Activated CD4-positive, alpha-beta T cell treated with anti-CD3 and anti-CD28 coated beads, Interleukin-2, amount 50 U/mL, for 24 hours (primary cell): ENCODE measurements at places on chromosomes 3 and 15.

DNA sequence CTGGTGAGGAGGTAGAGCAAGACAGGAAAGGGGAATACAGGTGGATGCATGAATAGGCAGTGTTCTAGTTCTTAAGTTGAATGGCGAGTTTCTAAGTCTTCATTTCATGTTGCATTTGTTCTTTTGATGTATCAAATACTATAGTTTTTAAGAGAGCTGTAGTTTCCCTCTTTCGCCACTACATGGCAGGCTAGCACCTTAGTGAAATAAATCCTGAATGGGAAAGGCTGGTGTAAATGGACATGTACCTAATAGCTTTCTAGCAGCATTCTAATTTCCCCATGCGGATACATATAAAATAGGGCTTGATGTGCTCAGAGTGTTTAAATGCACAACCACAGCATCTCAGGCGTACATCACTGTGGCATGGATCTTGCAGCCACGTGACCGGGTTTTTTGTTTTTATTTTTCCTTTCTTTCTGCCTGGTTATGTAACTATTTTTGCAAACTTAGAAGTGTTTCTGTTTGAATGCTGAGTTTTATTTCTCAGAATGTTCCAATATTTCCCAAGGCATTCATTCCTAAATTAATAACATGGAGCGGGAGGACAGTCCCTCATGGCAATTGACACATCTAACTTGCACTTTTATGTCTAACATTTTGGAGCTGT lies 23.5 kb upstream of the CLN6 start:
- DNase-seq: no peak

GRCh38 chr3:17640466-17640865 lies 102.0 kb downstream of the TBC1D5 start:
- no peak for DNase-seq

GRCh38 chr3:188062216-188062615 lies 91.7 kb upstream of the LPP start:
- DNase-seq: no peak

DNA sequence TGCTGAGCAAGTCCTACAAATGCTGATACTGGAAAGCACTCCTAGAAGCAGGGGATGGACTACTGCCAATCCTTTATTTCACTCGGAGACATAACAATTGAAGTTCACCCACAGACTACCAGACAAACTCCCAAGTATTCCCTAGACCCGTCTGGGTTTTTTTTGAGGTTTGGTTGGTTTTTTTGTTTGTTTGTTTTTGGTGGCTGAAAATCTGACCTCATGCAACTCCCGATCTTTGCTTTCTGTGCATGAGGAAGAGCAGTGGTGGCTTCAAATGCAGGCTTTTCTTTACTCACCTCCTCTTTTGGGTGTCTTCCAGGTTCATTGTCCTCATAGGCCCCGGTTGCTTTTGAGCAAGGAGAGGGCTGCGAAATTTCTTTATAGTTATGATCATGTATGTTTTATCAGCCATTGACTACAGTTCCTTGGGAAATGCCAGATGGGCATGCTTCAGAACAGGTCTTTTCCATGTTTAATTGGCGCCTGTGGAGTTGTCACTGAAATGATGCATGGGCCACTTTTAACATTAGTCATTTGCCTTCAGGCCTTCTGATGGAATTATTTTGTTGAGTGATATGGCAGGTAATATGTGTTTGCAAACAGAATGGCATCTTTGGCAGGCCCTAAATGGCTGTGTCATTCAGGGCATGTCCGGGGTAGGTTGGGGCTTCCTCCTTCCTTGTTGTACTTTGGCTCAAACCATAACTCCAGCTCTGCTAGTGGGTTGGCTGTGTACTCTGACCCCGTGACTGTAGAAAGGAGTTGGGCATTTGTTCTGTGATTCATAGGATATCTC lies 81.3 kb upstream of the ZBED2 start:
- no peak for DNase-seq

DNA sequence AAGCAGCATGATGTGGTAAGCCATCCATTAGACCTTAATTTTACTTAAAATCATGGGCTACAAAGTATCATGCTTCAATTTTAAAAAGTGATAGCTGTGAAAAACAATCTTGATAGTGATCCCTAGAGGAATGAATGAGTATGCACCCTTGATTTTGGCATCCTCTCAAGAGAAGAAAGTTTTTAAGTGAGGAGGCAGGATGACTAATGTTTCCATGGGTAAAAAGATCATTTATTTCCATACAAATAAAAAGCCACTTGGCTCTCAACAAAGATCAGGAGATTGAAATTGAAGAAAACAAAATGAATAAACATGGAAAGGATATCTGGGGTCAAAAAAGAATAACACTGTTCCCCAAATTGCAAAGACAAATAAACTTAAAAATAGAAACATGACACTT lies 305.4 kb downstream of the MEX3B start:
- no peak for DNase-seq

GRCh38 chr3:197713477-197713822 lies 23.3 kb downstream of the RUBCN start:
- DNase-seq: no peak

- peak; percentile 35 for DNase-seq
Observed at GRCh38 chr3:13884851-13885703, 5.2 kb upstream of the WNT7A start.

DNA sequence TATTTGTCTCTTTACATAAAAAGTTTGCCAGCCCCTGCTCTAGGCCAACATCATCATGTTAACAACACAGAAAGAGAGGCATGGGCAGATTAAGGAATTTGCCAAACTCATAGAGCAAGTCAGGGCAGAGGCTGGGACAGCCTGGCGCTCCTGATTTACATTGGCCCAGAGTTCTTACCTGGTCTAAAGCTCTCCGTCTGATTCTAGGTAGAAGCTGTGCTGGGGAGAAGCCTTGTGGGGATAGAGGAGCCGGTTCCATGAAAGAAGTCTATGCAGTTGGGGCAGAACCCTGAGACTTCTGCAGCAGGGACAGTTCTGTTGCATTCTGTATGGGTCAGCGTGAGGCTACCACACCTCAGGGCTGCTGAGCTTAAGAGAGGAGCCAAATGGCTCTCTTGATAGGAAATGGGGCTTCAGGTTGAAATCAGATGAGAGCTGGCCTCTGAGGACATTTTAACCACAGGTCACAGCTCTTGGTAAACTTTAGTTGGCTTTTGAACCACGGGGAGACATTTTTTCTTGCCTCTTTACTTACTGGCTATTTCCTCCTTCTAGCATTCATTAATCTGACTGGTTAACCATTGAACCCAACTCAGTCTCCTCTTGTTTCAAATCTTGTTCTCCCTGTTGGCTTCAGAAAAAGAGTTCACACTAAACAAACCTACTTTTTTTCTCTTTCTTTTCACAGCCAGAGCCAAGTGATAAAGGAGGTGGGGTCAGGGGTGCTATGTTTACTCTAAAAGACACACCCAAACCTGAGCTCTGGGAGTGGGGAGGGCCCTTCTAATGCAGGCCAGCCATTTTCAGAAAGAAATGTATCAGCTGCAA lies 250.7 kb downstream of the OPA1 start:
- DNase-seq: no peak

DNA sequence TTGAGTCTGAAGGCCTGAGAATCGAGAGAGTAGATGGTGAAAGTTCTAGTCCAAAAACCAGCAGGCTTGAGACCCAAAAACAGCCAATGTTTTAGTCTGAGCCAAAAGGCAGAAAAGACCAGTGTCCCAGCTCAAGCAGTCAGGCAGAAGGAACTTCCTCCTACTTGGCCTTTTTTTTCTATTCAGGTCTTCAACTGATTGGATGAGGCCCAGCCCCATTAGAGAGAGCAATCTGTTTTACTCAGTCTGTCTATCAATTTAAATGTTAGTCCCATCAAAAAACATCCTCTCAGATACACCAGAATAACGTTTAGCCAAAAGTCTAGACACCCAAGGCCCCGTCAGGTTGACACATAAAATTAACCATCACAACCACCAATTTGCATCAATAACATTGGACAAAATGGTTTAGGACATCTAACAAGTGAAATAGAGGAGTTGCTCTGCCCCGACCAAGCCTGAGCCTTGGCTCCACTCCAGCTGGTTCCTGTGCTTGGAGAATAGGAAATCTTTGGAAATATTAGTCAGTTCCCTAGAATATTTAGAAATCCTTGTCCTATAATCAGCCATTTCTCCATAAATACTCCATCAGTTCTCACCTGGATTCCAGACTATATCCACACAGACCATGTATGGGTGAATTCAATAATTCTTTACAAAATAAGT lies 51.4 kb upstream of the LIPC start:
- DNase-seq: no peak

DNA sequence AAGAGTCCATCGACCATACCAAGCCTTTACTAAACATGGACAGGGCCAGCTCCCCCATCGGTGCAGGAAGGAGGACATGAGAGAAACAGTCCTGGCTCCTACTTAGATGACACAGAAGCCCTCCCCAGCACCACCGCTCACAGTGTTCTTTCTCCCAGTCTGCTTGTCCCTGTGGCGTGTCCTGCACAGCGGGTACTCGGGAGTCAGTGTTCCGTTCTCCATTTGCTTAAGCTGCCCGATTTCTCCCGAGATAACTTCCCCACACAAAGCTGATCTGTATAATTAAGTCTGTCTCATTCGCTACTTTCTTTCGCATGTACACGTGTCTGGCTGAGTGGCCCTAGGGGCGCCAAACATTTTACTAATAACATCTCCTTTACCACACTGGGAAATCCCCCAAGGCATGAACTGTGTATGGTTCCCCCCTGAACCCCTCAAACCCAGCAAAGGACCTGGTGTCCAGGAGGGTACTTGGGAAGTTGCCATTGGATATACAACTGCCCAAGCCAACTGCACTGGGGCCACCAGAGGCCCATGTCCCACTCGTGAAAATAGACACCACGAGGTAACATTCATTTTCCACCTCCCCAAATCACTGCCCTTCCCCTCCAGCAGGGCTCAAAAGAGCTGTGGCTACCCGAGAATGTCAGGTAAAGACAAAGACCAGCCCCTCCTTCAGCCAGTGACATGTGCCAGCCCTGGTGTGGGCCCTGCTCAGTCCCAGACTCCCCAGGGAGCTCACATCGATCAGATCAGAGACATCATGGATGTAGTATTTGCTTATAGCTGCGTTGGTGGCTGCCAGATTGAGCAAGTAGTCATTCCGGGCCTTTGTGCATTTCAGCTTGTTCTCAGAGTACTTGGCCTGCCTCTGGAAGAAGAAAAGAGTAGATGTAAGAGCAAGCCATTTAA lies 96.5 kb upstream of the RAD18 start:
- DNase-seq: no peak

DNA sequence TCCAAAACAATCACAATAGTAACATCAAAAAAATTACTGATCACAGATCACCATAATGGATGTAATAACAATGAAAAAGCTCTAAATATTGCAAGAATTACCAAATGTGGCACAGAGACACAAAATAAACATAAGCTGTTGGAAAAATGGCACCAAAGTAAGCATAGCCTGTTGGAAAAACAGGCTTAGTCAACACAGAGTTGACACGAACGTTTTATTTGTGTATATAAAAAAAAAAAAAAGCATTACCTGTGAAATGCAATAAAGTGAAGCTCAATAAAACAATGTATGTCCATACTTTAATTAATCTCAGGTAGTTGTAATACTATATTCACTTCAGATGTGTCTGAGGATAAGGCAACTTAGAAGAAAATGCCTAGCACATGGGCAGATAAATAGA lies 77.1 kb downstream of the NR1I2 start:
- no peak for DNase-seq

GRCh38 chr3:141769221-141769894 lies 6.2 kb downstream of the GRK7 start:
- no peak for DNase-seq

- DNase-seq: no peak
Observed at GRCh38 chr15:95227235-95227634, 995.9 kb downstream of the MCTP2 start.

GRCh38 chr3:120442975-120443517 lies 7.7 kb downstream of the FSTL1 start:
- DNase-seq: no peak

DNA sequence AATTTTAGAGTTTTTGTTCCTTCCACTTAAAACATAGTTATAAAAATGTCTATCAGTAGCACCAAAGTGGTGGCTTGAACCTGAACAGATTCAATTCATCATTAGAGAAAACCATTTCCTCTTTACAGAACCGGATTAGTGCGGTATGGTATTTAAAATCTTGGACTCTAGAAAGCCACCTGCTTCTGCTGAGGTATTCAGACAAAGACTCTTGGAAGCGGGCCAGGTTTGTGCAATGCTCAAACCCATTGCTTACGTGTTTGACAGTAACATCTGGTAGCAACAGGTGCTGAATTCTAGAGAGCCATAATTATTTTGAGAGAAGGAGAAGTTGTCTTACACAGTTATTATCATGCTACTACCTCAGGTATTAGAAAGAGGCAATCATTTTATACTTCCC lies 290.5 kb downstream of the NAALADL2 start:
- no peak for DNase-seq

DNA sequence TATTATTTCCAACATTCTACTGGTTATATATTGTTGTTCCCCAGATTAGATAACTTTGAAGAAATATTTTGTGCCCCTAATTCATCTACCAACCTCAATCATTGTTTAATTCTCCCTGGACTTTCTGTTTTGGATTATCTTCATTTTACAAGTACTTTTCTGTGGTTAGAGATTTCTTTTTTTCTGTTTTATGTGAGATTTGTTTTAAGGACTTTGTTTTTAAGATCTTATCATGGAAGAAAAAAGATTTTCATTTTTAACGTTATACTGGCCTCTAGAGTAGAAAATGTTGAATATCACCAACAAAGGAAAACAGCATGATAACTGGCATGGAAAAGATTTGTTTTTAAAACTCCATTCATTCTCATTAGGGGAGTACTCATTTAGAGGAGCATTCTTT lies 210.9 kb upstream of the KCNMB2 start:
- DNase-seq: no peak

- DNase-seq: no peak
Observed at GRCh38 chr3:194275721-194276120, 75.4 kb downstream of the CPN2 start.

GRCh38 chr3:174755833-174756829 lies 103.0 kb upstream of the NAALADL2 start:
- DNase-seq: no peak

- DNase-seq: no peak
Observed at GRCh38 chr15:39132954-39133600, 447.8 kb upstream of the THBS1 start.

GRCh38 chr3:94996743-94997142 lies 933.9 kb downstream of the NSUN3 start:
- DNase-seq: no peak

DNA sequence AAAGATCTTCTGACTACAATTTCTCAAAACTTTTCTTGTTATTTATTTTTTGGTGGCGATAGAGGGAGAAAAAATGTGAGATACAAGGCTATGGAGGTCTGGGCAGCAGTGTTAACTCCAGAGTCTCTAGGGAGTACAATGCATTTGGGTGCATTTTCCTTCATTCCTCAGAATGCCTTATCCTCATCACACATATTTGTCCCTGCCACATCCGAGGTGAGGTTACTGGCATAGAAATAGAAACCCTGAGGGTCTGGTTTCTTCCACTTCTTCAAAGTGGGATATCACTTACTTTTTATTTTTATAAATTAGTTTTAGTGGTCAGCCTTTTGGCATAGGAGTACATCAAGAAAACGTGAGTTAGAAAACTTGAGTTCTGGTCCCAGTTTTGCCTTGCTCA lies 150.4 kb downstream of the TIGIT start:
- no peak for DNase-seq

GRCh38 chr3:877001-877400 lies 215.8 kb upstream of the CNTN6 start:
- DNase-seq: no peak
